ENCODE measurements at places on chromosomes 2 and 18. TPM values are rescaled to one million over a fixed set of nuclear protein-coding genes. Genes with fewer than 3 reads are reported as not detected.
A peak's percentile ranks its signal among the peaks of the same experiment; 100 is the strongest.

UGT1A4 gene
- not detected for polyA plus RNA-seq

ATP6V1C2 gene
- 2.2 TPM for polyA plus RNA-seq

ABHD1 gene
- 0.04 TPM for polyA plus RNA-seq

MDH1B gene
- polyA plus RNA-seq = 0.69 TPM

DSC3 gene
- polyA plus RNA-seq = 0.22 TPM

DES gene
- polyA plus RNA-seq = 3,937 TPM

DSG1 gene
- 0.07 TPM for polyA plus RNA-seq

DNA sequence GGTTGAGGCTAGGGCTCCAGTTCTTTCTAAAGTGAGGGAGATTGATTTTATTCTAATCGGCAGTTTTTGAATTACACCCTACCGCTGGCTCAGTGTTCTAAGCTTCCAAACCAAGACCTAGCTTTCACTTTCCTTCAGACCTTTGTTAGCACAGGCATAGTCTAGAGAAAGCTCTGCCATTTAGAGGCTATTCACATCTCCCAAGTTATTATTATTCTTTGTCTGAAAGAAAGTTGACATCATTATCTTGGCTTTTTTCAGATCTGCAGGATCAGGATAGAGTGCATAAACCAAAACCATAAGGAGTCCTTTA lies 276.8 kb downstream of the ASXL3 start:
- DNase-seq = no peak

GRCh38 chr2:112141626-112142007 lies 3.4 kb downstream of the FBLN7 start:
- no peak for DNase-seq

DNA sequence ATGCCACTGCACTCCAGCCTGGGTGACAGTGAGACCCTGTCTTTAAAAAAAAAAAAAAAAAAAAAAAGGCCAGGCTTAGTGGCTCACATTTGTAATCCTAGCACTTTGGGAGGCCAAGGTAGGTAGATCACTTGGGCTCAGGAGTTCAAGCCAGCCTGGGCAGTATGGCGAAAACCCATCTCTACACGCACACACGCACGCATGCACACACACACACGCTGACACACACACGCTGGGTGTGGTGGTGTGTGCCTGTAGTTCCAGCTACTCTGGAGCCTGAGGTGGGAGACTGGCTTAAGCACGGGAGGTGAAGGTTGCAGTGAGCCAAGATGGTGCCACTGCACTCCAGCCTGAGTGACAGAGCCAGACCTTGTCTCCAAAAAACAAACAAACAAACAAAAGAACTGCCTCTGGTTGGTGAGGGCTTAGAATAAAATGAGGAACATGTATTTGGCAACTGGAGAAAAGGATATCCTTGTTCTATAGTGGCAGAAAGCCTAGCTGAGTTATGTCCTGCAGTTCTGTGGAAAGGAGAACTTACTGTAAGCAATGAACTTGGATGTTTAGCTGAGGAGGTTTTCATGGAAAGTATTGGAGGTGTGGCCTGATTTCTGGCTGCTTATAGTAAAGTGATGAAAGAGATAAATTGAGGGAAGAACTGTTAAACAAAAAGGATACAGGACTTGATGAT lies 34.0 kb downstream of the HAT1 start:
- peak; percentile 42 for DNase-seq

DNA sequence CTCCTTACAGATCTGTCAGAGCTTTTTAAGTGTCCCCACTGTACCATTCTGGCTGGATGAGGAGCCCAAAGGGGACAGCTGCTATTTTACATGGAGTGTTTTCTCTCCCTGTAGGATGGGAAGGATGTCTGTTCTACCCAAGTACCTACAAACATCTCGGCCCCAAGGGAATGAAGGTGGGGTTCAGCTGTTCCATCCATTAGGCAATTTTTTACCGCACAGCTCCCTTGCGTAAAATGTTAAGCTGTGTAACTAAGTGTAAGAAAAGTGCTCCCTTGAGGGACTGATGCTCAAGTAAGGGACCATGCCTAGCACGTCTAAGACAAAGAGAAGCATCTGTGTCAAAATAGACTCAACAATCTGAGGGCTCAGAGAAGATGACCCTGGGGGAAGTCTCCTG lies 180.3 kb downstream of the MYO5B start:
- no peak for DNase-seq

DNA sequence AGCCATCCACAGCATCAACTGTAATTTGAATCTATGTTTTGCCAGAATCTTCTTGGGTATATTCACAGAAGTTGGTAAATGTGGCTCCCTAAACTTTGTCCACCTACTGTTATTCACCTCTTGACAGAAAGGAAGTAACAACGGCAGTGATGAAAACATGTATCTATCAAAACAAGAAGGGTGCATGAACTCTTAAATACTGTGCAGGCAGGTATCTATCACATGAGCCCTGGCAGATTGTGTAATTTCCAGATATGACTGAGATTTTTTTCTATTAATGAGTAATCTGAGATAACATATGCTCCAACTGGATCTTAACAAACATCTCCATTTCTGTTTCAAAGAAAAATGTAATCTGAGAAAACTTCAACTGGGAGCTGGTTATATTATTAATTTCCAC lies 36.6 kb downstream of the SFT2D3 start:
- DNase-seq = no peak

DNA sequence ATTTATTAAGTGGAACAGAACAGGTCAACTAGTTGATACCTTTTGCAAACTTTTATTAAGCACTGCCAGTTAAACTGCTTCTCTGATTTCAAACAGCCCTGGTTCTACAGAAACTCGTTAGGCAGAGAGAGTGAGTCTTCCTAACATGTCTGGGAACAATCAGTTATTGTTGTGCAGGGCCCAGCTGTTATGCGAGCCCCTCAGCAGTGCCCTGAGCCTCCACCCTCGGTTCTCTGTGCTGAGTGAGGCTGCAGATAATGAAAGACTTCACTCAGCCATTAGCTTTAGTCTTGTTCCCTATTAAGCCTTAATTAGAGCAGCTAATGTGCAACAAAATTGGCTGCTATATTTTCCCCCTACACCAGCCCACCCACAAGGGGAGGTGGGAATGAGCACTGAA lies 39.6 kb downstream of the KCTD18 start:
- peak; percentile 60 for DNase-seq

DNA sequence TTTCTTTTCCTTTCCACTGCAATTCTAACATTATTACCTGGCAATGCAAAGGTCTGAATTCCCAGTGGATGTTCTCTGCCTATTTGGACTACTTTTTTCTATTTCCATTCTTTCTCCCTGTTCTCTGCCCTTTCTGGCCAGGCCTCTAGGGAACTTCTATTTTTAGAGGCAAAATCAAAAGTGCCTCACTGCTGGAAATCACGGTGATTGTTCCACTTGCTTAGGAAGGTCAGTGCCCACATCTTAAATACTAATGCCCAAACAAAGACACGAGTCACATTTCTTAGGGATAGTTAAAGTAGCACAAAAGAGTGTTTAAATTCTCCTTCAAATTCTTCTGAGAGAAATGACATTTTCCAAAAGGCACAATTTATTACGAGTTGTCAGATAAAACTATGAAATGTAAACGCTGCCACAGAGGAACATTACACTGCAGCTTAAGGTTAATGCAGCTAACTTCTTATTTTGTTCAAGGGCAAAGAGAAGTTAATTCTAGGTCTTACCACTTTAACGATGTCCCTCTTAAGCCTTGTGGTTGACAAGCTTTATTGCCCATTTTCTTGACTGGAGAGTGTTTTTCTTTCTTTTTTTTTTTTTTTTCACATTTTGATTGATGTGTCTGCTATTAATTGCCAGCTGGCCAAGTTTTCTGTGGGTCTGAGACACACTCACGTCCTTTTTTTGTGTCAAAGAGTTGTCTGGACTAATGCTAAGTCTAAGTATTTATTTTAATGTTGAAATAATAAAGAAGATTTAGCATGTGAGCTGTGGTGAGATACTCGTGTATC lies 34.7 kb downstream of the ST6GAL2 start:
- no peak for DNase-seq

DNA sequence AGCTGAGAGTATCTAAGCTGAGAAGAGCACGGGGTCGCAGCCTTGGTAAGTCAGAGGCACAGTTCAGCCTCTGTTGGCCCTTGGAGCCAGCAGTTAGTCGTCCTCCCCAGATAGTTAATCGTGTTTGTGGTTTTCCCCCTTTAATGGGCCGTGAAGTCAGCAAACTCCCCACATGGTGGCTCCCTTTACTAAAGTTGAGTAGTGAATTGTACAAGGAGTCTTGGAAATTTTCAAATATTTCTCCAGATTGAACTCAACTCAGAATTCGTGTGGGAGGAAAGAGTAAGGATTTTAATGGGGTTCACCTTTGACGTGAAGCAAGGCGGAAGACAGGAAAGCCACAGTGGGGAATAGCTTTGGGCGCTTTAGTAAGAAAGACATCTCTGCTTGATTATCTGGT lies 2.4 kb upstream of the ADCYAP1 start:
- no peak for DNase-seq

GRCh38 chr2:62733546-62733945 lies 28.0 kb downstream of the EHBP1 start:
- no peak for DNase-seq

GRCh38 chr2:140711867-140712266 lies 1418.9 kb downstream of the LRP1B start:
- no peak for DNase-seq

DNA sequence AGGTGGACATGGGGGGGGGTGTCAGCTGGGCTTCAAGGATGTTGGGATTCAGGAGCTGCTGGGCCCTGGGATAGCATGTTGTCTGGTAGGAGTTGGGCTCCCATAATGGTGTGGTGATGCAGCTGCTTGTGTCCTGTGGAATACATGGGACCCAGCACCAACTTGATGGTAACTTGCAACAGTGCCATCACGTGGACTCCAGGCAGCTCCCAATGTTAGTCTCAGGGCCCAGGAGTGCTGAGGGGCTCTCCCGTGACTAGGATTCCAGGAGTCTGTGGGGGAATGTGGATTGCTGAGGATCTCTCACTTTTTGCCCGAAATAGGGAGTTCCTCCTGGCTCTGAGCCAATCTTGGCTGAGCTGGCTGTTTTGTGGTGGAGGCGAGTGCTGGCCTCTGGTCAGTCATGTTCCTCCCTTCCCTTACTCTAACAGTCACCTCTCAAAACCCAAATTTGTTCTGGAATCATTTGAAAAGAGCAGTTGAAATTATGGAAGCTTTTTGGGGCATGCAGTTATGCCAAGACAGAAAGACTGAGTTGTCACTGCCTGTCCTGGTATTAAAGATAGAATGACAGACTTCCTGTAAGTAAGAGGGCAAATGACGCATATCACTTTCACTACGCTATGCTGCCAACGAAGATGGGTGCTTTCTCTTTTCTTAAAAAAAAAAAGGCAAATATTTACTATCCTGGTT lies 607.1 kb downstream of the ADCYAP1 start:
- no peak for DNase-seq

DNA sequence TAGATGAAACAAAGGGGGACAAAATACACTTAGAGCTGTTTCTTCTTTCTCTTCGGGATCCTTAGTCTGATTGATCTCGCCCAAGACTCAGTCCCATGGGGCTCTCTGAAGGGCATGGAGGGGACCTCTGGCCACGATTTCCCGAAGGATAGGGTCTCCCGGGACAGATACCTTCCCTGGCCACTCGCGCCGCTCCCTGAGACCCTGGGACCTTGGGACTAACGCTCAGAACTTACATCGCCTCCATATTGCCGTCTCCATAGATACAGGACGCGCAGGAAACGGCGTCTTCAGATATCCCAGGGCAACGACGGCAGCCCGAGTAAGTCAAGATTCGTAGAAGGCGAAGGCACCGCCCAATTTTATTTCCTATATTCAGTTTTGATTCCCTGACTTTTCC lies at the start of gene CFAP65:
Gene CFAP65 (minus strand): TSS at position 265 of the 400 bp plus-strand sequence. CDS start 2,468 bp downstream, outside the sequence.
- peak; percentile 20 for DNase-seq

- no peak for DNase-seq
Observed at GRCh38 chr2:134295441-134295840, 41.6 kb downstream of the MGAT5 start.

DNA sequence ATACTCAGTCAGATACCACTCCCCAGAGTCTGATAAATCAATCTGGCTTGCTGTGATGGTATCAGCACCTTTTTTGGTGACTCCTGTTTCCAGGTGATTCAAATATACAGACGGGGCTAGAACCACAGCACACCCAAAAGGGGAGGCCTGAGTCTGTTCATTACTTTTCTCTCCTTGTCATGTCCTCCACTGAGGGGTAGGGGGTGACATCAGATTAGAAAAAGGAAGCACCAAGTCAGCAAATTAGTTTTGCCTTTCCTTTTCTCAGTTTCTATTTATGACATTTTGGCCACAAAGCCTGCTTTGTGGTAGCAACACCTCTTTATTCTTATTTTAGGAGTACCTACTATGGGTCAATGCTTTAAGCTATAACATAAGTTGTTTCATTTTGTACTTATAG lies 127.4 kb downstream of the CCDC102B start:
- peak; percentile 20 for DNase-seq

DNA sequence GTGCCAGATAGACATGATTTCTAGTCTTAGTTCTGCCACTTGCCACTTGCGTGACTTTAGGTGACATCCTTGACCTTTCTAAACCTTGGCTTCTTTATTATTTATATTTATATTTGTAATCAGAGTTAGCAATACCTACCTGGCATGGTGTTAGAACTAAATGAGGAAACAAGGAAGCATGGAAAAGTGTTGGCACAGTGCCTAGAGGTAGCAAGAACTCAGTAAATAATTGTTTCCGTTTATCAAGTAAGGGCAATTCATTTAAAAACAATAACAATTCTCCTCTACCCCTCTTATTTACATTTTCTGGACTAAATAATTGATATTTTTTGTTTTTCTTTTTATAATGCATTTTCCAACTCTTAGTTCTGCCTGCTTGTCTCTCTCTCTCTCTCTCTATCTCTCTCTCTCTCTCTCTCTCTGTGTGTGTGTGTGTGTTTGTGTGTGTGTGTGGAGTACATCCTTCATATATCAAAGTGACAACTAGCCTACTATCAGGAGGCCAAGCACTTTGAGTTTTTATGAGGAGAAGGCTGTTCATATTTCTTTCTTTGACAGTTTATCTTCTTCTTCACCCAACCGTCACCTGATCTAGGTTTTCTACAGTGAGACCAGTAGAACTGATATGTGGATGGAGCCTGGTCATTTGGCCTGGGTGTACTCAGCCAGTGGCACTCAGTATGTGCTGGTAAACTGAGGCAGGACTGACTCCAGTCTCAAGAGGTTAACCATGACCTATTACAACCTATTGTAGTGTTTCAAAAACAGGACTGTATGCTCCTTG lies 134.5 kb downstream of the LRRTM1 start:
- DNase-seq = no peak

DNA sequence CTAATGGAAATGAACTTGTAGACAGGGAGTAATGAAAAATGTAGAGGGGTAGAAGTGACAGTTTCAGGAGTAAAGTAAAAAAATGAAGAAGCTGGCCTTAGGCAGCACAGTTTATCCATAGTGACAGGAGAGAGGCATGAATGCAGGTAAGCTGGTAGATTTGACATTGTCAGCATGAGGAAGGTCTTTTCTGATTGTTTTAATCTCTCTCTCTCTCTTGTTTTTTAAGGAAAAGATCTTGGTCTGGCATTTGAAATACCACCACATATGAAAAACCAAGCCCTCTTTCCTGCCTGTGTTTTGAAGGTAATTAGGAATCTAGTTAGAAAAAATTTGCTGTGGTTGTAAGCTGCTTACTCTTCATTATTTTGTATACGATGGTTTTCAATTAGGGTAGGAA lies 14.1 kb downstream of the DDX1 start:
- DNase-seq = no peak

All from muscle of leg (tissue), 16 donors.